A673 (cell line): ENCODE measurements at places on chromosomes 12 and 14. TPM values are rescaled to one million over a fixed set of nuclear protein-coding genes. Genes with fewer than 3 reads are reported as not detected.

Gene DDX23
- total RNA-seq, result 111 and 135 TPM in 2 replicates

DNA sequence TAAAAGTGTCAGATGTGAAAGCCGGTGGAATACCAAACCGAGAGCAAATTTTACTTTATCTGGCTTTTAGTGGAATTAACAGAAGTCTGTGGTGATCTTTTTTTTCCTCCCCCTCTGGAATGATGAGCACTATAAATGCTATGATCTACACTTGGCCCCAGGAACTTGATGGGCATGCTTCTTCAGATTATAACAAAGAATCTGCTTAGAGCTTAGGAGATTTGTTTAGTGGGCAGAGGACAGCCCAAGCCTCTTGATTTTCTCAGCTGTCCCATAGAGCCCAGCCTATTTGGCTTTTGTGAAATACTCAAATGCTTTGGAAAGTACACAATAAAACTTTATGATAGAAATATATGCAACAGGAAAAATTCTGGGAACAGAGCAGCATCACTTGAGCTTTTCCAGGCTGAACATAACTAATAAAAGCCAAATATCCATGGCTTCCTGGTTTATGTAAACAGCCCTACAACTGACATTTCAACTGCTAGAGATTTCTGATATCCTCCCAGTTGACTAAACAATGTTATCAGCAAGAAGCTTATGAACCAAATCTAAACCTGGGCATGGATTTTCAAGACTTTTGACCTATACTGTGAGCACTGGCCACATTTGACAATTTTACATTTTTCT, 149.6 kb downstream of the PLXNC1 start:
- DNase-seq, result no peak
- no peaks in the 10 kb centered on the region for H3K27me3 ChIP-seq
- H3K36me3 ChIP-seq, result no peaks in the 10 kb centered on the region
- no peak overlapping the region for H3K4me3 ChIP-seq
- H3K27ac ChIP-seq, result no peak overlapping the region

Gene CCDC175
- total RNA-seq, result 0.47 TPM in 1 of 2 replicates, not detected in the other

Gene LGR5
- 4.5 and 5.5 TPM in 2 replicates for total RNA-seq

- DNase-seq, result no peak
- no peak overlapping the region for H3K4me3 ChIP-seq
- H3K27me3 ChIP-seq, result no peaks in the 10 kb centered on the region
Observed at GRCh38 chr12:110750784-110751461, 8.2 kb upstream of the PPP1CC start.

- no peaks in the 10 kb centered on the region for H3K36me3 ChIP-seq
- no peak overlapping the region for H3K27ac ChIP-seq
- H3K4me1 ChIP-seq, result no peaks in the 10 kb centered on the region
Observed at GRCh38 chr14:21846227-21846885, 172.7 kb upstream of the OR4E1 start.

Gene IFNG-AS1
- not detected in 2 replicates for total RNA-seq

Gene DNAJC22
- 1.9 and 3.0 TPM in 2 replicates for total RNA-seq
